ENCODE measurements at places on chromosomes 4 and X.
A peak's percentile ranks its signal among the peaks of the same experiment; 100 is the strongest.

- peak; percentile 76 for DNase-seq
Measured at GRCh38 chr4:7347981-7348380, 86.7 kb downstream of the PSAPL1 start.

GRCh38 chr4:1685235-1686150 lies 1.4 kb upstream of the FAM53A start:
- peak; percentile 14 for DNase-seq

DNA sequence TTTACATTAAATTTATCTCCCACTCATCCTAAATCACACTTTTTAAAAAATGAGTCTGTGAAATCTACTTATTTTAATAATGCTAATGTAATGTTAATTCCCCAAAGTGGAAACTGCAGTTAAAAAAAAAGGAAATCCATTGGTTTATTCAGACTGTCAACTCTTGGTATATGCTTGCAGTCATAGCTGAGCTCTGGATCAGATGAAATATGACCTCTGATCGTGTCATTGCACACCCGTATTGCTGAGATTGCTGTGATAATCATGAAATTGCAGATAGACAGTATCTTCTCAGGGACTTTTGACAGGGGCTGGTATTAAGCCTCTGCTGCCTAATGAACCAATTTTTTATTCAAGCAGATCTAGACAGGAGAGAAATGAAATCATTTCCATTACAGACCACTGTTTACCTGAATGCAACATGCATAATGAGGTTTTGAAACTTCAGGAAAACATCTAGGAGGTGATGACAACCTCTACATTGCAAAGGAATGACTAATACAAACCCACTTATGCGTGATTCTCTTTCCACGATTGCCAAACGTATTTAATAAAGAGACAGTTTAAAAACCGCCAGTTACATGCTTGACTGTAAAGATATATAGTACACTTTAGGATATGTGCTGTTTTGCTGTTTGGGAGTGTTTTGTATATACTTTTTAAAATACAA lies 138.3 kb upstream of the PUDP start:
- no peak for DNase-seq

- DNase-seq = no peak
Measured at GRCh38 chr4:86543080-86543479, 51.0 kb upstream of the PTPN13 start.

DNA sequence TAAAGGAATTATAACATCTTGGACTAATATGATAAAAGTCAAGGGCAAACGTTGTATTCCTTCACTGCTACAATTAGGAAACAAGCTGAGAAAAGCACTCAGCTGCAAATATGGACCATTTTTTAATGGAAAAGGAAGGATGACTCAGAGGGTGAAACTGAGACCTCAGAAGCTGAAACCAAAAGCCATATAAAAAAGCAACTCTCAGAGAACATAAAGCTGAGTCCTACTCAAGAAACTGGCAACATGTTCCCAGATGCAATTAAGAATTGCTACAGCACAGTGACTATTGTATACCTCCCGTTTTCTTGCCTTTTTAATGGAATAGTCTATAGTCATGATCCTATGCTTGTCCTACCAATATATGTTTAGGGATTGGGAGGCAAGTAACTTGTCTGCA lies 1106.4 kb upstream of the INTU start:
- DNase-seq = no peak

DNA sequence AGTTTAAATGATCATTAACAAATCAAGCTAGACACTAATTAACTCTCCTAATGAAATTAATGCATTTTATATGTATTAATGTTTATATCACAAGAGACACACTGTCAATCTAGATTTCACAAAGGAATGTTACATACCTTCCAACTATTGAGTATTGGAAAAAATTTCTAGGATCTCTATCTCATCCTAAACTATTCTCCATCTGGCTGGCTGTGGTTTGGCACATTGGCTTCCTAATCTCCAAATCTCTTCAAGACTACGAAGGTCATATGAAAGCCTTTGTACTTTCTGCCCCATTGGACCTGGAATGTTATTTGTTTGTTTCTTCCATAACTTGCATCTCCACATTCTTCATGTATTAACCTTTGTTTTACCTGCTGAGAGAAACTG lies 1160.0 kb downstream of the ADGRL3 start:
- no peak for DNase-seq

- no peak for DNase-seq
Measured at GRCh38 chr4:46124773-46125413, 1.0 kb upstream of the GABRG1 start.

- DNase-seq = no peak
Measured at GRCh38 chr4:110610620-110610939, 12.3 kb downstream of the PITX2 start.

DNA sequence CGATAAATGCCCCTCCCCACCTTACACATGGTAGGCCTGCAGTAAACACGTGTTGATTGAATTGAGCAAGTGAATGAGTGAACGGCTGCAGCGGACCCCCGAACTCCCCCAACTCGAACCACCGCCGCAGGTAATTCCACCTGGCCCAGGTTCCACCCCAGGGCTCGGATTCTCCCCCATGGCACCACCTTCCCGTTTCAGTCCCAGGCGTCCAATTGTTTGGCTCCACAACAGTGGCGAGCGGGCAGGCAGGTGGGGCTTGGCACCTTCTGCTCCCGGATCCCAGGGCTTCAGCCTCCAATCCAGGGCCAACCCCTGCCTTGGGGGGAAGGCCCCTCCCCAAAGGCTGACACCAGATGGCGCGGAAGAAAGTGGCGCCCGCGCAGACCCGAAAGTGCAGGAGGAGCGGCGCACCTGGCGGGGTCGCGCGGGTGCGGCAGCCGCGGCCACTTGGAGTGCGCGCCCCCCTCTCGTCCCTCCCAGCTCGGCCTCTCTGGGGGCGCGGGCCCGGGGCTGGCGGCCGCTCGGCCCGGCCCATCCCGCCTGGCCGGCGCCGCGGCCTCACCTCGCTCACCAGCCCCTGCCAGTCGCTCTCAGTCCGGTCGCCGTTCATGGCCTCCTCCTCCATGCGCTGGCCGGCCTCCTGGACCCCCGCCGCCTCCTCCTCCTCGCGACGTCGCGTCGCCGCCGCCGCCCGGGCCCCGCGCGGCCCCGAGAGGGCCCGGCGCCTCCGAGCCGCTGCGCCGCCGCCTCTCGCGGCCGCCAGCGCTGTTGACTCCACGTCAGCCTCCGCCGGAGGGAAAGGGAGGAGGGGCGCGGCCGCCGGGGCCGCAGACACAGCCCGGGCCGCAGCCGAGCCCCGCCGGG lies at the start of gene CCDC149:
TSS of gene CCDC149 (minus strand) at position 791 of the 867 bp plus-strand sequence. CDS start at position 613, 178 bp downstream.
- peak; percentile 35 for DNase-seq

- DNase-seq = no peak
Measured at GRCh38 chr4:55977811-55978210, 29.1 kb downstream of the CEP135 start.

GRCh38 chr4:43112139-43112538 lies 219.6 kb downstream of the GRXCR1 start:
- no peak for DNase-seq

DNA sequence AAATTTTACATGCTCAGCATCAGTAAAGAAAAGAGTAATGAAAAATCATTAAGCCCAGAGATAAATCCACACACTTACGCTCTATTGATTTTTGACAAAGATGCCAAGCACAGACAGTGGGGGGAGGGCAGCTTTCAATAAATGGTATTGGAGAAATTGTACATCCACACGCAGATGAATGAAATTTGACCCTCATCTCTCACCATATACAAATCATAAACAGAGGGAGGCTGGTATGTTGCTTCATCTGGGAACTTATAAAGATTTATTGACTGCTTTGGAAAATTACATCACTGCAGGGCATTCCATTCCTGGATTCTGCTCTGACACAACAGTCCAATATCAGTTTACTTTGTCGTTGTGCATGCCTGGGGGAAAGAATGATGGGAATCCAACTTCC lies 58.4 kb upstream of the XAGE1A start:
- DNase-seq = no peak

- DNase-seq = no peak
Measured at GRCh38 chrX:153686711-153687110, 1.0 kb upstream of the SLC6A8 start.

- DNase-seq = no peak
Measured at GRCh38 chrX:47710252-47710651, 51.3 kb upstream of the UXT start.

GRCh38 chr4:126851391-126851790 lies 781.4 kb upstream of the INTU start:
- peak; percentile 63 for DNase-seq

DNA sequence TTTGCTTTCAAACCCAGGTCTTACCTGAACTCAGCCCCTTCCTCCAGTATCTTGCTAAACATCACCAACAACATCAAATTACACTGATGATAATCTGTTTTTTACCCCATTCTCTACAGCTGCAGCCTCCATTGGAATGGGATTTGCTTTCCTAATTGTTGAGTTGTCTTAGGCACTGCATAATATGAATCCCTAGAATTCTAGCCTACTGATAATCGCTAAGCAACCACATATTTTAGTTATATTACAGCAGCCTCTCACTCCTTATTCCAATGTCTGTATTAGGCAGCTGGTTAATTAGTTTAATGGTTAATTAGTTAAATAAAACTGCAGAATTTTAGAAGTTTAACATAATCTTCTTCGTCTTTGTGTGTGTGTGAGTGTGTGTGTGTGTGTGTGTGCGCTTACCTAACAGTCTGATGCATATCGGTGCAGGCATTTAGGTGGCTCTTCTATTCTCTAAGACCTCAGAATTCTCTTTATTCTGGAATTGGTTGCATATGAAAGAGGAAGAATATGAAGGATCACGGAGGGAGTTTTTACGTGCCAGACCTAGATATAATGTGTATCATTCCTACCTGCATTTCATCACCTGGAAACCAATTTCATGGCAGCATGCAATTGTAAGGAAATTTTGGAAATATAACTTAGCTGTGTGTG lies 5.3 kb upstream of the COMMD8 start:
- DNase-seq = peak; percentile 34

DNA sequence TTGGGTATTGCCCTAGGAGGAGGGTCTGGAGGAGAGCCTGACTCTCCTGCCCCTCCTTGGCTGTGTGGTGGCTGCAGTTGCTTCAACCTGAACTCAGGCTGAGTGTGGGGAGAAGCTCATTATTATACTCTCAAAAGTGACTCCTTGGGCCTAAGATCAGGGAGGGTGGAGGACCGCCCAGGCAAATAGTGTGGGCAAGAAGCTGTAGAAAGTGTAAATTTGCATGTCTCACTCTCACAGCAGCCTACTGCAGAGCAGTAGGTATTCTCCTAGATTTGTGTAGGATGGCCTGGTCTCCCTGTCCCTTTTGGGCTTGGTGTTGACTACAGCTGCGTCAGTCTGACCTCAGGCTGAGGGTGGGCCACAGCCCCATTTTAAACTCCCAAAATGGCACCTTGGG lies 156.1 kb downstream of the ZNF330 start:
- no peak for DNase-seq

DNA sequence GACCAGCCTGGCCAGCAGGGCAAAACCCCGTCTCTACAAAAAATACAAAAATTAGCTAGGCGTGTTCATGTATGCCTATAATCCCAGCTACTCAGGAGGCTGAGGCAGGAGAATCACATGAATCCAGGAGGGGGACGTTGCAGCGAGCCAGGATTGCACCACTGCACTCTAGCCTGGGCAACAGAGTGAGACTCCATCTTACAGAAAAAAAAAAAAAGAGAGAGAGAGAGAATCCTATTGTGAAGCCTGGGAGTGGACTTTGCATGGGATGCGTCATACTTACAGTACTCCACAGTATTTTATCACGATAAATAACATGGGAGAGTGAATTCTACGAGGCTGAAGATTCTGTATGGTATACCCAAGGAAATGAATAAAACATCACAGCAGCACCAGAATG lies 139.6 kb downstream of the AASDH start:
- DNase-seq = no peak

DNA sequence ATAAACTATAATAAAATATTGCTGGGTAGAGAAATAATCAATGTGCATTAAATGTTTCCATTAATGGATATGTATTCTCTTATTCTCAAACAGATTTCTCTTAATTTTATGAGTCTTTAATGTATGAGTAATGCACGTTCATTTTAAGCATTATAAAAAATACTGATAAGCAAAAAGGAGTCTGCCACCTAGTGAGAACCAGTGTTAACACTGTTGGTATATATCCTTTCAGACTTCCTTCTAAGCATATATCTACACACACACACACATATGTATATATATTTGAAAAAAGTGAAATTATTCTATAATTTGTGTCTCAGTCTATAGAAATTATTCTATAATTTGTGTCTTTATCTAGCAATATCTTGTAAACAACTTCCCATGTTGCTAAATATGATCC lies 49.9 kb upstream of the MTMR1 start:
- no peak for DNase-seq

- no peak for DNase-seq
Measured at GRCh38 chrX:107721318-107721717, 54.3 kb downstream of the TSC22D3 start.

DNA sequence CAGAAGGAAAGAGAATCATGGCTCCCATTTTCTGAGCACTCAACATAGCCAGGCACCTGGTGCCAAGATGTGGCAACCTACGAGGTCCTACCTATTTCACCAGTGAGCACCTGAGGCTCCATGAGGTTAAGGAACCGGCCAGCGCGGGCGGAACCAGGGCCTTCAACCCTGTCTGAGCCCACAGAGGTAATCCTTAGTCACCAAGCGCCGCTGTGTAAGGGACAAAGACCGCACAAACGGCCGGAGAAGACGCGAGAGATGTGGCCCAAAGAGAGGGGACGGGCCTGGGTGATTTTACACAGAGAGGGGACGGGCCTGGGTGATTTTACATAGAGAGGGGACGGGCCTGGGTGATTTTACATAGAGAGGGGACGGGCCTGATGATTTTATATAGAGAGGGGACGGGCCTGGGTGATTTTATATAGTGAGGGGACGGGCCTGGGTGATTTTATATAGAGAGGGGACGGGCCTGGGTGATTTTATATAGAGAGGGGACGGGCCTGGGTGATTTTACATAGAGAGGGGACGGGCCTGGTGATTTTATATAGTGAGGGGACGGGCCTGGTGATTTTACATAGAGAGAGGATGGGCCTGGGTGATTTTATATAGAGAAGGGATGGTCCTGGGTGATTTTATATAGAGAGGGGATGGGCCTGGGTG lies 114.2 kb downstream of the SMIM20 start:
- DNase-seq = no peak

GRCh38 chrX:47746446-47746845 lies 87.5 kb upstream of the UXT start:
- no peak for DNase-seq

GRCh38 chr4:94877973-94878372 lies 120.2 kb downstream of the BMPR1B start:
- DNase-seq = no peak

GRCh38 chrX:155188786-155189185 lies 27.5 kb upstream of the VBP1 start:
- no peak for DNase-seq

GRCh38 chrX:48003758-48004457 lies at the start of gene ZNF182:
ZNF182 (minus strand) TSS chrX:48003989; CDS start chrX:48002609, 1,380 bp downstream.
- peak; percentile 78 for DNase-seq

DNA sequence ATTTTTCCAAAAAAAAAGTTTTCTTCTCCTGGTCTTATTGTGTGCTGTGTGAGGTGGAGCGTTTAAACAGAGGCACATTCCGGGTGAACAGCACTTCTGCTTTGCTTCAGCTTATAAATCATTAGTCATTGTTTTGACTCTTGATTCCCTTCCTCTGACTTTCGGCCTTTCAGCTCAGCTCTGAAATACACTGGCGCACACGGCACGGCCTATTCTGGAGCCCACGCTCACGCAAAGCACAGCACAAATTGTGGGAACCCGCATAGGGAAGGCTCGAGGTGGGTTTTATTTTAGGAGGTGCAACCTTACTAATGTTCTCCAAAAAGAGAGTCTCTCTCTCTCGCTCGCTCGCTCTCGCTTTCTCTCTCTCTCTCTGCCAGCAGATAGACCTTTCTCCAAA lies 4.0 kb downstream of the POU3F4 start:
- no peak for DNase-seq

Measured in kidney glomerular epithelial cell (primary cell).